ENCODE measurements at places on chromosomes 2 and 18.

DNA sequence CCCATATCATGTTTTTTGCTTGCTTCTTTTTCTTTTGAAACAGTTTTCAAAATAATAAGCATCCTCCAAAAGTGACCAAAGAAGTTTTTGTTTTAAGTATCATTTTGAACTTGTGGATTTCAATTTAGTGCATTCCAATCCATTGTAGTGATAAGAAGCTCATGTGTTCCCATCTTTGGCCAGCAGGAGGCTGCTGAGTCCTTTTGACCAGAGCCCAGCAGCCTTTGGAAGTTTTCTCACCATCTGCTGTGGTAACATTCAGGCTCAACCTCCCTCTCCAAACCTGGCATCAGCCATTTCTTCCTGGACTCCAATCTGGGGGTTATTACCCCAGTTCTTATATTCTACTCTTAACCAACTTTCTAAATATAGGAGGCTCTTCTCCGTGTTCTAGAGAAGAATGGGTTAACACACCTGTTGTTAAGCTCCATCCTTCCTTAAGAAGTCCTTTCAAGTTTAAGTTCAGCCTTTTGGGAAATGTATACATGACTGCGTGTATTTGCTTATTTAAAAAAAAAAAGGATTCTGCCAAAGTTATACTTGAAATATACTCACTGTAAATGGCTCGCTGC is 39.0 kb upstream of the MAL start:
- DNase-seq, result no peak

GRCh38 chr2:54308186-54308585 is 52.2 kb upstream of the TSPYL6 start:
- no peak for DNase-seq

DNA sequence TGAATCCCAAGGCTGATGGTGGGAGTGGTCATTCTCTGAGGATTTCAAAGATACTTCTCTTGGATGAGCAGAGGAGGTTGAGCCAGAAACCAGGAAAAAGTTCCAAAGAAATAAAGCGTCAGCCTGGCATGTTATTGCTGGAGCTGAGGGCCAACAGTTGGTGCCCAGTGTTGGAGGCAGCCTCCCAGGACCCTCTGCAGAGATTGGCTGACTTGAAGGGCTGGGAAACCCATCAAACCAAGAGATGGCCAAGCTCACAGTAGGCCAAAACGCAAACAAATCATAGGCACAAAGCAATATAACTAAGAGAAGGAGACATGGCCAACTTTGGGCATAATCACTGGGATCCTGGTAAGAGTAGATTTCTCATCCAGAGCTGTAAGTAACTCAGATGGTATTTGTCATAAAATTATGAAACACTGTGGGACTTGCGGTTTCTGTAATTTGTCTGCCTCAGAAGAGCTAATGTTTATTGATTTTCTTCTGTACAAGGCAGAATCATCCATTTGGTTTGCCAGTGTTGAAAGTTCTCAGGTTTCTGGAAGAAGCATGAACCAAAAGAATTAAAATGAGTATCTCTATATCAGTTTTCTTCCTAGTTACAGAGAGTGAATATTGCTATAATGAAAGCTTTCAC is 108.3 kb downstream of the ATL2 start:
- no peak for DNase-seq

DNA sequence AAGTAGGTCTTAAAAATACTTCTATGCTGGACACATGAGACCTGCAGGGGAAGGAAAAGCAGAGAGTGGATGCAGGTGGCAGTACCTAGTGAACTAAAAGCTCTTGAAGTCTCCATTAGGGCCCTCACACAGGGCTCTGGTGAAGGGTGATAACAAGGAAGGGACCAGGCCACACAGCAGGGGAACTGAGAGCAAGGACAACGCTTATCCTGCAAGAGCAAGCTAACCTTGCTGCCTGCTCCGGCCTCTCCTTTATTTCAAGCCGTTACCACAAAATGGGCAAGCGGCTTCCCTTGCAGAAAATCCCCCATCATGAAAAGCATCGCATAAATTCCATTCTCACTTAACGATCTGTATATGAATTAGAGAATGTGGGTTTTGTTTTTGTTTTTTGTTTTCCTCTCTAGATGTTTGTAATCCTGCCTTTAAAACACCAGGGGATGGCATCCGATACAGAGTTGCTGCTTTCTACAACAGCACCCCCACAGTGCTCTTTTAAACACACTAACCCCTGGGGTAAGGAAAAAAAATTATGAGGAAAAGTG is 64.5 kb downstream of the CACNB4 start:
- DNase-seq, result no peak

GRCh38 chr18:2883076-2883735 is 36.4 kb downstream of the EMILIN2 start:
- DNase-seq, result peak; percentile 84

DNA sequence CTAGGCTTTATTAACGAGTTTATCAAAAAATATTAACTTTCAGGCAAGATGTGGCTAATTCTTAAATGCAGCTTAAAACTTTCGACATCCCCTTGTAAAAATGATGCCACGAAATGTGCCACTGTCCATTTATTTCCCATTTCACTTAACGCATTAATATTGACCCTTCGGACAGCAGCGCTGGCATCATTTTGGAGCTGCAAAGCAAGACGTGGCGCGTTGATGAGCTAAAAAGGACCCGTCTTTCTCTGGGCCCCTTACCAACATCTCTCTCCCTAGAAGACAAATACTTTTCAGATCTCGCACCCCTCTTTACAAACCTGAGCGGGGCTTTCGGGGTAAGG is 367.9 kb downstream of the MTX2 start:
- DNase-seq, result no peak

GRCh38 chr2:219049282-219049681 is 8.0 kb upstream of the CFAP65 start:
- no peak for DNase-seq

- no peak for DNase-seq
Observed at GRCh38 chr2:133439565-133439920, 128.7 kb downstream of the NCKAP5 start.

- DNase-seq, result no peak
Observed at GRCh38 chr2:164126960-164127660, 391.3 kb upstream of the FIGN start.

GRCh38 chr18:46097431-46097800 is 680 bp downstream of the ATP5F1A start:
- no peak for DNase-seq

DNA sequence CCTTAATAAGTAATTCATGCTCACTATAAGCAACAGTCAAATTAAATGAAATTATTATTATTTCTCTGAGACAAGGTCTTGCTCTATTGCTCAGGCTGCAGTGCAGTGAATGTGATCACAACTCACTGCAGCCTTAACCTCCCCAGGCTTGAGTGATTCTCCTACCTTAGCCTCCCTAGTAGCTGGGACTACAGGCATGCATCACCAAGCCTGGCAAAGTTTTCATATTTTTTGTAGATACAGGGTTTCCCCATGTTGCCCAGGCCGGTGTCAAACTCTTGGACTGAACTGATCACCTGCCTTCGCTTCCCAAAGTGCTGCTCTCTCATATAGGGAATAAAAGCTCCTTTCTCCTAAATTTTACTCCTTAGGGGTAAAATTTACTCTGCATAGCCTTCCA is 74.9 kb upstream of the GAREM1 start:
- no peak for DNase-seq

- no peak for DNase-seq
Observed at GRCh38 chr2:217162533-217162932, 302.7 kb upstream of the TNP1 start.

DNA sequence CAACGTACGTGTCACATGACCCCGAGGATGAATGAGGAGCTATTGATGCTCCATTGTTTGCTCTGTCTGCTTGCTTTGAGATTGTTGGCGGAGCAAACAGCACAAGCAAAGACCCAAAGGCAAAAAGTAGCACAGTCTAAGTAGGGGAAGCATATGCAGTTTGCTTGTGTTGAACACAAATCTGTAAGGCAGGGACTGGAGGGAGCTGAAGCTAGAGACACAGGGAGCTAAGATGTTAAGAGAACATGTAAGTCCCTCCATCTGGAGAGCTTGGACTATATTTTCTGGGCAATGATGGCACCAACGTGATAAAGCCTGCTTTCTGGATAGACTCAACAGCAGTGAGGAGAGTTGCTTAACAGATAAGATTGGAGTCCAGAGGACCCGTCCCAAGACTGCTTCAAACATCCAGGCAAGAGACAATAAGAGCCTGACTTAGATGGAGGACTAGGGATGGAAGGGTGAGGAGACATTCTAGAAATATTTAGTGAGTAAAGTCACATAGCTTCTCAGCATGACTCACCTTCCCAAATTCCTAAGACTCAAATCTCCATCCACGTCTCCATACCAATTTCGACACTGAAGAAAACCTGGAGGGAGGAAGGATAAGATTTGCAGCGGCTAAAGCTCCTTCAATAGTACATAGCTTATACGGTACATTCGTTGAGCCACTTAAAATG is 88.1 kb upstream of the KLF7 start:
- no peak for DNase-seq

GRCh38 chr2:130834931-130835765 is 1.6 kb upstream of the ARHGEF4 start:
- peak; percentile 63 for DNase-seq

DNA sequence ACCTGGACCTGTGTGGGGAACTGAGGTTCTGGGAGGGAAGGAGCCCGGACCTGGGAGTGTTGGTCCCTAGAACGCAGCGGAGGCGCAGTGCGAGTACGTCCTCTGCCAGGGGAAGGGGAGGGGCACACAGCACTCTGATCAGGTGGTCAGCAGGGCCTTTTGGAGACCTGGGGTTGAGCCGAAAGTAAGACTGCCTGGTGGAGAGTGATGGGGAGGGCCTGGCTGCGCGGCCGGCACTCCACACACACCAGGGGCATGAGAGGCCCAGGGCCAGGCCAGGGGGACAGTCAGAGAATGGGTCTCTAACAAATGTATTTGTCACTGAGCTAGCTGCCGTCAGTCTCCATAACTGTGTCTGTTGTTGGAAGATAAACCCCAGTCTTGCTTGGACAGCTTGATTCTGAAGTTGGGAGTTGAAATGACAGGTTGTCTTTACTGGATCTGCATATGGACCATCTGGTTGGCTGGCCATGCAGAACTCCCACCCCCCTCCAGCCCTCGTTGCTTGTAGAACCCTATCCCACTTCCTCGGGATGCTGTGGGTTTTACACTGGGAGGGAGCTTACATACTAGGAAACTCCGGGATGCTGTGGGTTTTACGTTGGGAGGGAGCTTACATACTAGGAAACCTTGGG is 75.4 kb upstream of the NFATC1 start:
- no peak for DNase-seq

- no peak for DNase-seq
Observed at GRCh38 chr2:237154082-237154638, 68.5 kb downstream of the COPS8 start.

GRCh38 chr2:101790416-101790815 is 92.9 kb downstream of the MAP4K4 start:
- no peak for DNase-seq

- no peak for DNase-seq
Observed at GRCh38 chr2:88859461-88859860, 168.0 kb downstream of the RPIA start.

DNA sequence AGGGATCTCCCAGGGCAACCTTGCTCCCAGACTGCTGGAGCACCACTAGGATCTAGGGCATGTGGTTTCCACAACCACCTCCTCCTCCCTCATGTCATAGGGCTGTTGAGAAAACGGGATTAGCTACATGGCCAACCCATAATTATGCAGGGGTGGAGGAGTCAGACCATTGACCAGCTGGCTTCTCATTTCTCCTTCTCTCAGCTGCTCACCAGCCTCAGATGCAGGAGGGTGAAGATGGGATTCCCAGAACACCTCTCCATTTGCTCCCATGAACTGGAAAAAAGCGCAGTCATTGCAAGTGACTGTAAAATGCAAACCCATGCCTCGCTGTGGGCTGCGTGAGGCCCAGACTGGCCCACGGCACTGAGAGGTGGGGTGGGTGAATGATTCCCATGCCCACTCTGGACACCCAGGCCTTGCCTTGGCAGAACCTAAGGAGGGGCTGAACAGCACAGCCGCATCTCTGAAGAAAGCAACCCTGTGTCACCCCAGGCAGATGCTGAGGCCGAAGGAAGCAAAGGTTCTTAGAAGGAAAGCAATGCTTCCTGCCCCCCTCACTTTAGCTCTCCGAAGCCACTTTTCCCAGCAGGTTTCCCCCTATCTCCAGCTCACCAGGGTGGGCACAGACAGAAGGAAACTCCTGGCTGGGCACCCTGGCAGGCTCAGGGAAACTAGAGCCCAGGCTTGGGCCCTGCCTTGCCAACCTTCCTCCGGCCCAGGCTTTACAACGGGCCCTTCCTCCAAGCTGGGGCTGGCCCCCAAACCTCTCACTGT is 69.6 kb upstream of the RTN4 start:
- DNase-seq, result no peak

DNA sequence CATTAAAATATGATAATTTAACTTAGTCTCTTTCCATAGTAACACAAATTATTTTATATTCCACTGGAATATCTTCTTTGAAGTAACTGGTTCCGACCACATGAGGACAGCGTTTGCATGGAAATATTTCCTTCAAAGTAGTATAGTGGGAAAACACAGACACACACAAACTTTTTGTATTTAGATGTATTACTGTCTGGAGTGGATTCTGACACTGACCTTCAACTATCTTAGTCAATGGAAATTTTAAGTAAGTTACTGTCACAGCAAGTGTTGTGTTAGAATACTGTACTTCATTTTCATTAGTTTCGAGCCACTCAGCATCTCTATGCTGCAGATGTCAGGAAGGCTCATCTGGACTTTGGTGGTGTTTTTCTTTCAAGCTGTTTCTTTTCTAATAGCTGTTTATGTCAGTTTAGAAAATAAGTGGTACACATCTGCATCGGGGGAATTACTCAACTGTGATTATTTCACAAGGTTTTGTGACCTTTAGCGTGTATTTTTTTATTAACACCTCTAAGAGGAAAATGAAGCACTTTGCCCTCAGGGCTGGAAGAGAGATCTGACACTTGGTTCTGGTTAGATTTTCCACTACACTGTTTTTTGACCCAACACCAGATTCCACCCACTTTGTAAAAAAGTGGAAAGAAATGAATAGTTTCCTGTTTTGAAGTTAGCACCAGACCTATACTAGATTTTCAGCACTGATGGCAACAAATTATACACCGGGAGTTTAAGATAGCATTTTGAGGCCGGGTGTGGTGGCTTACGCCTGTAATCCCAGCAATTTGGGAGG is 18.9 kb upstream of the THOC1 start:
- no peak for DNase-seq

DNA sequence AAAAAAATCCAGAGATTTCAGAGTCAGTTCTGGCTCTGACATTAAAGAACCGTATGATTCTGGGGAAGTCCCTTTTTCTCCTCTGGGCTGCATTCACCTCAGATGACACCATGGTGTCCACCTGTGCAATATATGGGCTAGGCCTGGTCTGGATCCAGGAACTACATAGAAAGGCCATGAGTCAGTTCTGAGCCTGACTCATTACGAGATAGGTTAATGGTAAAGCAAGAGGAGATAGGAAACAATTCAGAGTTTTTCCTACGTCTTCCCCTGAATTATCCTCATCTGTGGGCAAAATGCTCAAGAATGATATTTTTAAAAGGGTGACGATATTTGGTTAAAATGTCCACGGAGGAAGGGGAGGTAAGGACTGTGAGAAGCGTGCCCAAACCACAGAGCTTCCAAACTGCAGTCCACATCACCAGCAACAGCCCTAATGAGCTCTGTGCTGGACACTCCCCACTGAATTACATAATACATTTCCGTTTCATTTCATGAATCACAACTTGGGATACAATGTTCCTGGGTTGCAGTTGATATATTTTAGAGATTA is 180.1 kb upstream of the OSR1 start:
- no peak for DNase-seq
